Cortex of kidney (tissue), 1 donor: ENCODE measurements at places on chromosomes 3 and 15.

GRCh38 chr3:3734881-3735280, 64.3 kb upstream of the LRRN1 start:
- no peak for DNase-seq

GRCh38 chr3:190024912-190025311, 95.8 kb downstream of the P3H2 start:
- DNase-seq, result no peak

DNA sequence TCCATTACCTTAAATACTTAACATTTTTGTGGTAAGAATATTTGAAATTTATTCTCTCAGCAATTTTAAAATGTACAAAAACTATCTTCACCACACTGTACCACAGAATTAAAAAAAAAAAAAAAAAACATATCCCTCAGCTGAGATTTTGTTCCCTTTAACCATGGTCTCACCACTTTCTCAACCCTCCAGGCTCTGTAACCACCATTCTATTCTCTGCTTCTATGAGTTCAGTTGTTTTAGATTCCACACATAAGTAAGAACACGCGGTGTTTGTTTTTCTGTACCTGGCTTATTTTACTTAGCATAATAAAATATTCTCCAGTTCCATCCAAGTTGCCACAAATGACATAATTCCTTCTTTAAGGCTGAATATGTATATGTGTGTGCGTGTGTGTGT, 41.5 kb downstream of the CSNK1G1 start:
- no peak for DNase-seq

DNA sequence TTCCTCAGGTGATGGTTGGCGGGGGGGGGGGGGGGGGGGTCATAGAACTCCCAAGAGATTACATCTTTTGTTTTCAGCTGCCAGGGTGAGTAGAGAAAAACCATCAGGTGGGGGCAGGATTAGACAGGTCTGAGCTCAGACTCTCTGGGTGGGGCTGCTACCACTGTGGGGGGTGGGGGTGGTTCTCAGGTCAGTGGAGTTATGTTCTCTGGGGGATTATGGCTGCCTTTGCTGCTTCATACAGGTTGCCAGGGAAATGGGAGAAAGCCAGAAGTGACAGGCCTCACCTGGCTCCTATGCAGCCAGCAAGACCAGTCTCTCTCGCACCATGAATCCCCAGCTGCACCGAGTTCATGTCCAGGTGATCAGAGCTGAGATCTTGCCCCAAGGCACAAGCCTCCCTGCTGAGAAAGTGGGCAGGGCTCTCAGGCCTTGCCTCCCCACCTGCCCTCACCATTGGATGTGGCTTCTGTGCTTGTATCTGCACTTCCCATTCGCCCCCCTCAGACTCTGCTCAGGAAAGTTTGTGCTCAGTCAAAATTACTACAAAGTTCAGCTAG, 828.1 kb downstream of the MCTP2 start:
- no peak for DNase-seq

- no peak for DNase-seq
These were observed 780 bp upstream of the ACAD9 start for GRCh38 chr3:128878556-128879124.

DNA sequence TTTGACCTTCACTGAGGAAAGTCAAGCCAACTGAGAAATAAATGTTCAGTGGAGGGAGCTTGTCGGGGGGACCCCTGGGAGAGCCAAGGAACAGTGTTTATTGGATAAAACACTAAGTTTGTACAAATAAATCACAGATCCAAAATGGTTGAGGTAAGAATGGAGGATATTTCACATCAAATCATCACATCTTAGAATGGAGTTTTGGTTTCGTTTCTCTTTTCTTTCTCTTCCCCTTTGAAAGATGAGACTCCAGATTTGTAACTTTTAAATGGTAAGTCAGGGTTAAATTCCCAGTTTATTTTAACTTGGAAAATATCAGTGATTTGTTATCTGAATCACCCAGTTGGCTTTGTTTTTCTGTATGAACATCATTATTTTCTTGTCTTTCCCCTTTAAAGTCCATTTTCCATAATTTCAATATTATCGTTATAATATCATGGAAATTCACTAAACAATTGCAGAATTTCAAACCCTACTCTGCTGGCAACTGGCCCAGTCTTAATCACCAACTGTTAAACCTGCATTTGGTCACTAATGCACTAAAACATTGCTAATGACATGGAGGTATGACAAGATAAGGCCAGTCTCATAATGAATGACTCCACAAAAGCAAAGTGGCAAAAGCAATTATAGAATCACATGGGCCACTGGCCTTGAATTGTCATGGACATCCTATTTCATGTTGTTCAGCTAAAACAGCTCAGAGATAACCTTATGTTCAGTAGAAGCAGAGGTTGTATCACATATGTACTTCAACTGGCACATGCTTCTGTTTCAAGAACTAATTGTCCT, 295.1 kb downstream of the SHOX2 start:
- no peak for DNase-seq

- no peak for DNase-seq
These were observed 49.8 kb downstream of the ST3GAL6 start for GRCh38 chr3:98812851-98813374.

GRCh38 chr3:13223574-13224237, 150.5 kb upstream of the IQSEC1 start:
- DNase-seq, result no peak

GRCh38 chr3:134216851-134217250, 33.8 kb downstream of the RYK start:
- DNase-seq, result no peak

DNA sequence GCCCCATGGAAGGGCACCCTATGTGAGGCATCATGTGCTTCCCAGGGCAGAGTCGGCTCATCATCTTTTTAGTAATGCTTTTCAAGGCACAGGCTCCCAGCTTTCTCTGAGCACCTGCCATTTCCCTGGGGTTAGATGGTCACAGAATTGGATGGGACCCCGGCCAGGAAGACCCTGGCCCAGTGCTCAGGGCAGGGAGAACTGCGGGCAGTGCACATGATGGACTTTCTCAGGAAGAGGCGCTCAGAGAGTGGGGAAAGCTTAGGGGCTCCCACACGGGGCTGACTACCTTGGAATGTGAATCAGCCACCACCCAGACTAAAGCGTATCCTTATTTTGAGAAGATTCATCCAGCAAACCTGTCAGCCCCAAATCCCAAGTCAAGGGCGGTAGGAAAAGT, 16.5 kb upstream of the SKOR1 start:
- no peak for DNase-seq

GRCh38 chr3:157263027-157263426, 103.1 kb upstream of the CCNL1 start:
- no peak for DNase-seq

DNA sequence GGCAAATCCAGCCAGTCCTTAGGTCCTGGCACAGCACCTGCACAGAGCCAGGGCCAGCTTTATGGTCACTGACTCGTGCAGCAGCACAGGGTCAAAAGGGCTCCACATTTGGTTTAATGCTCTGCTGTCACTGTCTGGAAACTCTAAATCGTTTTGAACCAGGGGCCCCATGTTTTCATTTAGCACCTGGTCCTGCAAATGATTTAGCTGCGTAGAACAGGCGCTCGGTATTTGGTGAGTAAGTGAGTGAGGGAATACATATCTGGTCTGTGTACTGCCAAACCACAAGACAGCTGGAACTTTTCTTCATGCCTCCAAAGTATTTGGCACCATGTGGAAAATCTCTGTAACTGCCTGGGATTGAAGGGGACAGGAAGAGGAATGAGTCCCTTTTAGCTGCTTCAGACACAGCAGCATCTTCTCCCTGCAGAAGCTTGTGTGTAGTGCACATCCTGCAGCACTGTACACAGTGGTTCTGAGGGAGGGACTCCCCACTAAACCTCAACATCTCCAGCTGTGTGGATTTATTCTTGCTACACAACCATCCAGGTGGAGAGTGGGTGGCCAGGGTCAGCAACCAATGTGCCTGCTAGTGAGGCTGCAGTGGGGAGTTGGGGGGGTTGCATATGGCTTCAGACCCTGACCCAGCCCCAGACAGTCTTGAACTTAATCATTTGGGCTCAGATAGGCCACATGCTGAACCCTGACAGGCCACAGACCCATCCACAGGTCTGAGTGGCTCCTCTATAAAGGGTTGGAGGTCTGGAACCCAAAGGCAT, 1.1 kb downstream of the SH2D7 start:
- DNase-seq, result no peak
